Hypothalamus (tissue), 51 donors: ENCODE measurements at places on chromosomes 16 and 17.

DNA sequence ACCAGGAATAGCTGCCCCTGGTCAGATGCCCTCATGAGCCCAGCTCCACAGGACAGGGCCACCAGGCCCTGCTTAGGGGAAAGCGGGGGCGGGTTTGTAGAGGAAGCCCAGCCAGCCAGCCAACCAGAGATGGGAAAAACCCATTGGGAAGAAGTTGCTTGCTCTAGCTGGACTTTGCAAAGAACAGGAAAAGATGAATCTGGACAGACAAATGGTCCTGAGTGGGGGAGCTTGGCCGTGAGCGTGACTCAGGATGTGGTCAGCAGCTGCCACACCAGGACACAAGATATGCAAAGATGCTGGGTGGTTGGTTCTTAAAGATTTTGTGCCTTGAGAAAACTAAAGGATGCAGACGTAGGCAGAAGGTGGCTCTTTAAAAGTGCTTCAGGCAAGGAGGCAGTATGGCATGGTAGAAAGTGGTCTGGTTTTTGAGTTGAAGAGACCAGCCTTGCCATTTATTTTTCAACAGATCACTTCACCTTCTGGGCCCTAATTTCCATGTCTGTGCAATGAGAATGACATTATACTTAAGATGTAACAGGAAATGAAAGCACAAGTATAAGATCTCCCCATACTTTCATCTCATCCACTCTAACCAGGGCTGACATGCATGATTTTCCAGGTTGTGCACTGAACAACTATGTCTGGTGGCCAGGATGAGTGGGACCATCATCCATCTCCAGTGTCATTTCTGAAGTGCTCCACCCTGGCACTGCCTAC lies 27.8 kb upstream of the HEATR6 start:
- no peak for DNase-seq

- no peak for DNase-seq
Observed at GRCh38 chr17:44907729-44908470, 7.4 kb downstream of the GFAP start.

DNA sequence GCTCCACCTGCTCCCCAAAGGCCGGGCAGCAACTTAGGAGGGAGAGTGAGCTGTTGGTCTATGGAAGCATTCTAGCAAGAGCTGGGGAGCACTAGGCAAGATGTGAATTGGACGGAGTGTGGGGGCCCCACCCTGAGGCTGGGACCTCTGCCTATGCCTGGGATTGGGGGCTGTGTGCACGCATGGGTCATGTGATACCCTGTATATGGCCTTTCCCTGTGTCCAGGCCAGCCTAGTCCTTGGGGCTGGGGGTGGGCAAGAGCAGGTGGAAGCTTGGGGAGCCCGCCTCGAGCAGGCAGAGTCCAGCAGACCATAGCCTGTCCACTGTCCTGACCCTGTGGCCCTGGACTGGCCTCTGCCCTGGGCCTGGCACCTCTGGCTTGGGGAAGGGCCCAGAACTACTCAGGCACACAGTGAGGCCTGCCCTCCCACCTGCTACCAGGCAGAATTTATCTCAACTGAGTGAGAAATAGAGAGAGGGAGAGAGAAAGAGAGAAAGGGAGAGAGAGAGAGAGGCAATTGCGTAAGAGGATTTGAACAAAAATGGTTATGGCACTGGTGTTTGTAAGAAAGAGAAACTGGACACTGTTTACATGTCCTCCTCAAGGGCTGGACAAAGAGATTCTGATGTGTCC lies 19.1 kb downstream of the PDP2 start:
- DNase-seq, result no peak

- no peak for DNase-seq
Observed at GRCh38 chr17:79589669-79590522, 21.0 kb downstream of the RBFOX3 start.

DNA sequence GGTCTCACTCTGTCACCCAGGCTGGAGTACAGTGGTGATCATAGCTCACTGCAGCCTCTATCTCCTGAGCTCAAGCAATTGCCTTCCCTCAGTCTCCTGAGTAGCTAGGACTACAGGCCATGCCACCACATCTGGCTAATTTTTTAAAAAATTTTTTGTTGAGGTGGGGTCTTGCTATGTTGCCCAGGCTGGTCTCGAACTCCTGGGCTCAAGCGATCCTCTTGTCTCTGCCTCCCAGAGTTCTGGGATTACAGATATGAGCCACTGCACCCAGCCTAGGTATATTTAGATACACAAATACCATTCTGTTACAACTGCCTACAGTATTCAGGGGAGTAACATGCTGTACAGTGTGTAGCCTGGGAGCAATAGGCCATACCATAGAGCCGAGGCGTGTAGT lies 14.3 kb downstream of the POLR3E start:
- no peak for DNase-seq

- DNase-seq, result no peak
Observed at GRCh38 chr16:56610609-56611111, 2.3 kb downstream of the MT2A start.

- DNase-seq, result no peak
Observed at GRCh38 chr17:978103-979093, 1.2 kb downstream of the NXN start.
